CD4-positive, alpha-beta memory T cell (primary cell): ENCODE measurements at places on chromosomes 16 and 17. TPM values are rescaled to one million over a fixed set of nuclear protein-coding genes. Genes with fewer than 3 reads are reported as not detected.

PAQR4 gene
- total RNA-seq, result 1.7 TPM

FAM20A gene
- total RNA-seq, result not detected

SOX8 gene
- 3.4 TPM for total RNA-seq

KRTAP2-2 gene
- total RNA-seq, result not detected

RASL10B gene
- total RNA-seq, result 0.15 TPM

BAHCC1 gene
- total RNA-seq, result not detected
